ENCODE measurements at places on chromosomes 7 and 10. TPM values are rescaled to one million over a fixed set of nuclear protein-coding genes. Genes with fewer than 3 reads are reported as not detected.

Gene TEX47
- total RNA-seq: not detected

Gene UNCX
- total RNA-seq: not detected

Gene DLX6
- not detected for total RNA-seq

Gene PDZD7
- total RNA-seq: 0.35 TPM

Gene SLC25A13
- 20.5 TPM for total RNA-seq

Gene EIF5AL1
- total RNA-seq: 2.0 TPM

Gene HACD1
- total RNA-seq: 1.5 TPM

Gene BMPR1A
- 7.7 TPM for total RNA-seq

Gene C10orf71
- total RNA-seq: not detected

DNA sequence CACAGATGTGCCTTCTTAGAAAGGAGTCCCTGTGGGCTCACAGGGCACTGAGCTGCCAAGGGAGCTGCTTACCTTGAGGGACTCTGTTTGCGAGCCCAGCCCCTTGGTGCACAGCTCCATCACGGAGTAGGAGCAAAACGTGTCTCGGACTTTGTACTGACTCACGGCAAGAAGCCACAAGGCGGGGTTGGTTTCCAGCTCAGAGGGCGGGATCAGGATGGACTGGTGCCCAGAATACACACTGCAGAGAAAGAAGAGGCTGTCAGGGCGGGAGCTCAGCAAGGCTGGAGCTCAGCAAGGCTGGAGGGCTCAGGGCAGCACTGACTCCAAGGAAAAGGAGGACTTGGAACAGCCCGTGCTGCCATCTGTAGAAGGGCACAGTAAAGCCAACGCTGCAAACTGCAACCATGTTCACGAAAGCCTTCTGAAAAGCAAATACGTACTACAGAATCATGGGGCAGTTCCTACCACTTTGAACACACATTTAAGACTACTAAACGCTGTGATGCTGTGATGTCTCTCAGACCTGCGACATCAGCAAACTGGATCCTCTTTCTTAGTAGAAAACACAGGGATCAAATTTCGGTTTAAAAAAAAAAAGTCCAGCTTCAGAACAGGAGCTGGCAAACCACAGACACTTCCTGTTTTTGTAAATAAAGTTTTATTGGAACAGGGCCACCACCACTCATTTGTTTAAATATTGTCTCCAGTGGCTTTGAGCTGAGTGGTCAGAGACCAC is 194.3 kb downstream of the ZMYND11 start:
- DNase-seq: peak; percentile 29

GRCh38 chr10:27614776-27615175 is 110.7 kb downstream of the RAB18 start:
- no peak for DNase-seq

DNA sequence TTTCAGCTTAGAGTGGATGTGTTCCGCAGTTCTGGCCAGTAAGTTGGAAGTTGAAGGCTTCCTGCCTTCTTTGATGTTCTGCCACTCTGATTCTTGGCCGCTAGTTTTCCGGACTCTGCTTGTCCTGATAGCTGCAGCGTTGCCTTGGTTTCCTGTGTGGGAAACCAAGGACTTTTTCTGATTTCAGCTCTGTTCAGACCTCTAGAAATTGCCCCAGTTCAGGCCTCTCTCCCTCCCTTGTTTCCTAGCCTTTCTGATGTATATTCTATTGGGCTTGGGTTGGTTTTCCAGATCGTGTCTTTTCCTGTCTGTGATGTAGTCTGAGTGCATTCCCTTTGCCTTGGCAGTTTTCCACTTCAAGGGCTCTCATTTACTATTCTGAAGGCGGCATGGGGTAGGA is 318.7 kb downstream of the BBS9 start:
- DNase-seq: peak; percentile 1

- no peak for DNase-seq
These were observed 34.1 kb downstream of the ZRANB1 start for GRCh38 chr10:124975977-124976514.

- no peak for DNase-seq
These were observed 648.1 kb upstream of the FOXK1 start for GRCh38 chr7:4033996-4034395.

GRCh38 chr10:12873172-12873571 is 128.3 kb downstream of the CCDC3 start:
- no peak for DNase-seq

DNA sequence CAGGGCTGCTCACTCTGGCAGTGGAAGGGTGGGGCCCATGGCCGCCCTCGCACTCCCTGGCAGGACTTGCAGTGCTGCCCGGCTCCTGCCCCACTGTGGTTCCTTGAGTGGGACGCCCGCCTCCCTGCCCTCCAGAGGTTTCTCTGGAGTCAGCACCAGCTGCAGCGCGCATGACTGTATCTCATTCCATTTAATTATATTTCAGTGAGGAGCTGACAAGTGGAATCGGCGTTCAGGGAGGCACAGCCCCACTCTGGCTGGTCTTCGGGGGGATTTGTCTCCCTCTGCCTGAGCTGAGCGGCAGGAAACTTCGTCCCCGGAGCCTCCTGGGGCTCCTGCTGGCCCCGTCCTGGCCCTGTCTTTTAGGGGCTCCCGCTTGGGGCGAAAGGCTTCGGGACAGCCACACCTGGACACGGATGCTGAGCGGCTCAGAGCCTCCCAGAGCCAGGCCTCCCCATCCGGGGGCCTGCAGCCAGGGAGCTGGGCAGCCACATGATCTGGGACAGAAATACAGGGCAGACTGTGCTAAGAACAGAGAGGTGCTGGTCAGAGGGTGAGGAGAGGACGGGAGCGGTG is 75.3 kb upstream of the NKX6-2 start:
- DNase-seq: no peak

DNA sequence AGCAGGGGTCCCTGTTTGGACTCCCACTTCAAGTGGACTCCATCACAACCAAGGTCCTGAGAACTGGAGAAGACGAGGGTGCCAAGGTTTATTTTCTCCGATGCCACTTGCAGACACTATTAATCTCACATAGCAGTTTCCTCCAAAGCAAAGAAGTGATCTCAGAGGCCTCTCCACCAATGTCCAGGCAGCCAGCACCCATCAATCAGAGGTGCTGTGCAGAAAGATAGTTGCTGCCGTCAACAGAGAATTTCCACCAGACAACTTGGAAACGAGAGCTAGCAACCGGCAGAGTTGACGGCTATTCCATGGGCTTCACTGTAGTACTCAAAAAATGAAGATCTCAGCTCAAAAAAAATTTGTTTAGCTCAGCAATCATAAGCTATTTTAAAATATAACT is 438.6 kb upstream of the PFKP start:
- DNase-seq: no peak

DNA sequence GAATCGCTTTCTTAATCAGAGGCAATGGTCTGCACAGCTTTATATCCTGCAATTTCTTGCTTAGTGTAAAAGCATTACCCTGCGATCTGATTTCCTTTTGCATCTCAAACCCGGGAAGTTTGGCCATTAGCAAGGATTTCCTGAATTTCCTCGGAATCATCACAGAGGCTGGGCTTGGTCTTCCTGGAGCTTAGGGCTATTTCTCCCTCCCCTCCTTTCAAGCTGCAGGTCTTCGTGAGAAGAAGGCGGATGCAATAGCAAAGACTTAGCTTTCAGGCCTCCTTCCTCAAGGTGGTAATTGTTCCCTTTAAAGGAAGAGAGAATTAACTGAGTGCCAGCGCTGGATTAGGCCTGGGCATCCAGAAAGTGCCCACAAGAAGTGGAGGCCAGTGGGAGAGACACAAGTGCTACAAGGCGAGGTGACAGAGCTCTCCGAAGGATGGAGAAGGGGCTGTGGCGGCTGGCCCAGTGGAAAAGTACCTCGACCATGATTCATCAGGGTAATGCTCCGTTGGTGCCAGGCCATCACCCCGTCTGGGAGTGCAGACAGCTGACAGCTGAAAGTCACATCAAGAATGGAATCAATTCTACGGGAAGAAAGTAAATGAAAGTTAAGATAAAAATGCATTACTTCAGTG is 4.0 kb upstream of the ARMS2 start:
- no peak for DNase-seq

- DNase-seq: no peak
These were observed 147.3 kb downstream of the ZEB1 start for GRCh38 chr10:31466313-31466712.

- DNase-seq: no peak
These were observed 672.3 kb downstream of the TNS3 start for GRCh38 chr7:46909601-46910051.

GRCh38 chr7:43480581-43480980 is 102.3 kb upstream of the STK17A start:
- DNase-seq: no peak

GRCh38 chr10:110993024-110993693 is 73.8 kb downstream of the SHOC2 start:
- DNase-seq: no peak

GRCh38 chr10:70477661-70478162 is 855 bp upstream of the PALD1 start:
- peak; percentile 40 for DNase-seq

DNA sequence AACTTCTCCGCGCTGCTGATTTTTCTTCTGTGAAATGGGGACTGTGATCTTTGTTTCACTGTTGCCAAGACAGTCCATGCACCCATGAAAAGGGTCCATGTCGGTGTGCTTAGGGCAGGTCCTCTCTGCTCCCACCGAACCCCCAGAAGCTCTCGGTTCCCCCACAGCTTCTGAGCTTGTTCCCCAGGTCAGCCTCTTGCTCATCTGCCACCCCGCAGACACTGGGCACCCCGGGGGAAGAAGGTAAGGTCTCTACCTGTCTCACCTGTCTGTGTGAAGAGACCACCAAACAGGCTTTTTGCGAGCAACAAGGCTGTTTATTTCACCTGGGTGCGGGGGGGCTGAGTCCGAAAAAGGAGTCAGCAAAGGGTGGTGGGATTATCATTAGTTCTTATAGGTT is 66.2 kb upstream of the NANOS1 start:
- no peak for DNase-seq

DNA sequence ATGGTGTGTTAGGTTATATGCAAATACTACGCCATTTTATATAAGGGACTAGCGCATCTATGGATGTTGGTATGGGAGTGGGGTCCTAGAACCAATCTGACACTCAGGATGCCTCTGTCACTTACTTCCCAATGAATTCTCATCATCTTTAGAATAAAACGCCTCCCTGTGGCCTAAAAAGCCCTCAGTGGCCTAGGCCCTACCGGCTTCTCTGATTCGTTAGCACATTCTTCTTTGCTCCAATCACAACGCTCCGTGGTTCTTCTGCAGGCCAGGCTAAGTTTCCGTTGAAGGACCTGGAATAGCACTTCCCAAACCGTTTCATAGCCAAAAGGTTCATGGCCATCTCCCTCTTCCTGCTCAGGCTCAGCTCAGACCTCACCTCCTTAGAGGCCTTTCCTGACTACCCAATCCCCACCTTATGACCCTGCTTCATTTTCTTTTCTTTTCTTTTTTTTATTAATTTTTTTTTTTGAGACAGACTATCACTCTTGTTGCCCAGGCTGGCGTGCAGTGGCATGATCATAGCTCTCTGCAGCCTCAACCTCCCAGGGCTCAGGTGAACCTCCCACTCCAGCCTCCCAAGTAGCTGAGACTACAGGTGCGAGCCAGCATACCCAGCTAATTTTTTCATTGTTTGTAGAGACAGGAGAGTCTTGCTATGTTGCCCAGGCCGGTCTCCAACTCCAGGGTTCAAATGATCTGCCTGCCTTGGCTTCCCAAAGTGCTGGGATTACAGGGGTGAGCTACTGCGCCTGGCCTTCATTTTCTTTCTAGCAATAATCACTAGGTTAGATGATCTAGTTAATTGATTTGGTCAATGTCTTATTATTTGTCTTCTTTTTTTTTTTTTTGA is 24.5 kb upstream of the YWHAG start:
- no peak for DNase-seq

DNA sequence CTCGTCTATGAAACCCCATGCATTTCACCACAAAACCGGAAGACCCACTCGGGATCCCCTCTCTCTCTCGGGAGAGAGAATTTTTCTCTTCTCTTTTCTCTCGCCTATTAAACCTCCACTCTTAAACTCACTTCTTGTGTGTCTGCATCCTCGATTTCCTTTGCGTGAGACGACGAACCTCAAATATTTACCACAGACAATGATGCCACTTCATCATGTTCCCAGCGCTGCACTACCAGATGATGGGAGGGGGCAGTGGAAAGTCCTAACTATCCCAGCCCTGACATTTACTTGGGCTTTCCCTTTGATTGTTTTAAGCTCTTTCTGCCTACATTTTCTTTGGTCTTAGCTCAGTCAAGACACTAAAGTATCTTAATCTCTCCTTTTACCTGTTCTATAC is 906.7 kb downstream of the GRID1 start:
- no peak for DNase-seq

GRCh38 chr7:52857367-52857766 is 178.1 kb upstream of the POM121L12 start:
- DNase-seq: no peak

GRCh38 chr7:106110885-106111654 is 1.0 kb downstream of the SYPL1 start:
- no peak for DNase-seq

DNA sequence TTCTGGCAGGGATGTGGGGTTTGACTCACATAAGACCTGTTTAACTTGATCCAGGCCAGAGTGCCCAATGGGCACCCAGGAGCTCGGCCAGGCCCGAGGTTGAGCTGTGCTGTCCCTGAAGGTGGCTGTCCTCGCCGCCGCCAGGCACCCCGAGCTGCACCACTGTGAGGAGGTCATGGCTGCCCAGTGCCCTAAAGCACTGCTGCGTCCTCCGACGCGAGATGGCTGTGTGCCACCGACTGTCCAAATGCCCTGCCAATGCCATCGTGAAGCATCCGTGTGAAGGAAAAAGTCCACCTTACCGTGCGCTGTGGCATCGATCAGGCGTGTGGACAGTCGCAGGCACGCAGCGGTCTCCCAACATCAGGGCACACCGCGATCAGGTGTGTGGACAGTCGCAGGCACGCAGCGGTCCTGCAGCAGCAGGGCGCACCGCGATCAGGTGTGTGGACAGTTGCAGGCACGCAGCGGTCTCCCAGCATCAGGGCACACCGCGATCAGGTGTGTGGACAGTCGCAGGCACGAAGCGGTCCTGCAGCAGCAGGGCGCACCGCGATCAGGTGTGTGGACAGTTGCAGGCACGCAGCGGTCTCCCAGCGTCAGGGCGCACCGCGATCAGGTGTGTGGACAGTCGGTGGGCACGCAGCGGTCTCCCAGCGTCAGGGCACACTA is 120.3 kb downstream of the VIPR2 start:
- no peak for DNase-seq

GRCh38 chr7:40921589-40922315 is 781.1 kb downstream of the INHBA start:
- DNase-seq: no peak

GRCh38 chr7:47318395-47319182 is 263.3 kb downstream of the TNS3 start:
- no peak for DNase-seq

Measured in natural killer cell (primary cell).